A549 treated with CpdA at 1 μM for 4 hours (cell line): ENCODE measurements at places on chromosomes 7 and 10. TPM values are rescaled to one million over a fixed set of nuclear protein-coding genes. Genes with fewer than 3 reads are reported as not detected.

Gene MBL2
- total RNA-seq, result not detected in 5 replicates

Gene STEAP1B
- 0.03 to 0.21 TPM (median 0.17 TPM) in 3 of 5 replicates, not detected in the others for total RNA-seq

Gene ZYX
- 152 to 207 TPM (median 183 TPM) in 5 replicates for total RNA-seq

Gene ABCB1
- total RNA-seq, result 0.08 to 0.18 TPM (median 0.15 TPM) in 3 of 5 replicates, not detected in the others

Gene CPA1
- not detected in 5 replicates for total RNA-seq

Gene C10orf67
- 0.05 to 0.22 TPM (median 0.10 TPM) in 3 of 5 replicates, not detected in the others for total RNA-seq

Gene DNAJC12
- 56.2 to 75.8 TPM (median 66.0 TPM) in 5 replicates for total RNA-seq

Gene AVPI1
- 62.7 to 115 TPM (median 89.2 TPM) in 5 replicates for total RNA-seq

Gene NPY4R
- 30.0 to 47.6 TPM (median 39.4 TPM) in 5 replicates for total RNA-seq

Gene PDZD7
- total RNA-seq, result 0.44 to 1.2 TPM (median 0.77 TPM) in 5 replicates

Gene CHPF2
- total RNA-seq, result 39.4 to 53.0 TPM (median 48.5 TPM) in 5 replicates

Gene IFIT2
- total RNA-seq, result 2.3 to 4.9 TPM (median 3.1 TPM) in 5 replicates

Gene CFTR
- total RNA-seq, result 0.06 to 0.13 TPM in 2 of 5 replicates, not detected in the others

Gene PON2
- 267 to 304 TPM (median 282 TPM) in 5 replicates for total RNA-seq

Gene DDIT4
- 121 to 181 TPM (median 160 TPM) in 5 replicates for total RNA-seq
